ENCODE measurements at places on chromosomes 13 and 19.

GRCh38 chr13:83536941-83537340 is 345.3 kb downstream of the SLITRK1 start:
- no peak for DNase-seq

DNA sequence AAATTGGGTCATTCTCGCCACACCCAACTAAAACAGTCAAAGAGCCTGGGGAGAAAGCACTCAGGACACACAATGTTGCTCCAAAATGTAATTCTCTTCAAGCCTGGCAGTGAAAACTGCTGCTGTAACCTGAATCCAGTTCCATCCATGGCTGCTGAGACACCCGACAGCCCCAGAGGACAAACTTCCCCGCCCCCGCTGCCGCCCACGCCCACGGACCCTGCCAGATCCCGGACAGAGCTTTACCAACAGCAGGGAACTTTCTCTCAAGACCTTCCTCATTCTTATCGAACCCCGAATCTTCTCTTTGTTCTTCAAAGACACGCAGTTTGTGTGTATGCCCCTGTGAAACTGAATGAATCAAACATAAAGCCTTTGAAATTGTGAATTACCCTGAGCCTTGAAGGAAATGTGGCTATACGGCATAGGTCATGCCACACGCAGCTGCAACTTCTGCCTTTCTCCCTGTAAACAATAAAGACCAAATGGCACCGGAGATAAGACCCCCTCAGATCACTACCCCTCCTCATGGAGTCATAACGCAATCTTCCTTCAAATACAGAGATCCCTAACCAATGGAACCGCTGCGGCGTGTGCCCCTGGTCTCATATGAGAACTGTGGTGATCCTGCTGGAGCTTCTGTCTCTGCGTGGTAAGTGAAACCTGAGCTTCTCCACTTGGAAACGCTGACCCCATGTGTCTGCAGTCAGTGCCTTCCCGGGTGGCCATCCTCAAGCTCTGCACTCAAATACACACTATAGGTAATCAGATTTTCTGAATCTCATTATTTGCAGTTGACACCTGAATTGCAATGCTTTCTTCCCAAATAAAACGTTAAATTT is 4.8 kb upstream of the LAMP1 start:
- DNase-seq, result no peak

GRCh38 chr19:45423033-45423588 is 606 bp downstream of the ERCC1 start:
- no peak for DNase-seq

DNA sequence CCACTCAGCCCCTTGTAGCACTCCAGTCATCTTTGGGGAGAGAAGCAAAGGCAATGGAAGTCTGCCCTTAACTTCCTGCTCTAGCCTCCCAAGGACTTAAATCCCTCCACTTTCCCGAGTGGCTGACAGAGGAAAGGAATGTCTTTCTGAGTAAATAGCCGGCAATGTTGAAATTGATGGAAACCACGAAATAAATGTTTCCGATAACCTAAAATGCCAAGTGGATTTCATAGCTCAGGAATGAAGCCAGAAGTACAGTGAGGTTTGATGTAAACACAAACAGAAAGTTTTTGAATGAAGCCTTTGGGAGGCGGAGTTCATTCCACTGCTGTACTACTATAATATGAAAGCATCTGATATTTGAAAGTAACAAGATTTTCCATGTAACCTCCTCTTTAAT is 14.0 kb upstream of the TBC1D4 start:
- no peak for DNase-seq

DNA sequence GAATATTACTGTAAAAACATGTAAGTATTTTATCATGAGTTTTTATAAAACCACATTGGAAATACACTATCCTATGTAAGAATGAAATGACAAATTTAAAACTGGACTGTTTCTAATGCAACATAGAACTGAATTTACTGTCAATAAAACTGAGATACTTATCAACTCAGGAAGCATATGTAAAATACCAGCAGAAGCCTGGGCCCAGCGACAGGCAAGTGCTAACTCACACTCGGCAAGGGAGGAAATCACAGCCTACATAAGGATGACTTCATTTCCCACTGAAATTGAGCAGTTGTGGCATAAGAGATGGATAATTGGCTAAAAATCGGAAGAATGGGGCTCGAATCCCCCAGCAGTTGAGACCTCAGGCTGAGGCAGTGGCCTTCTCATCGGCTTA is 12.1 kb downstream of the PROZ start:
- no peak for DNase-seq

GRCh38 chr13:50126993-50127725 is 111.9 kb downstream of the KCNRG start:
- no peak for DNase-seq

DNA sequence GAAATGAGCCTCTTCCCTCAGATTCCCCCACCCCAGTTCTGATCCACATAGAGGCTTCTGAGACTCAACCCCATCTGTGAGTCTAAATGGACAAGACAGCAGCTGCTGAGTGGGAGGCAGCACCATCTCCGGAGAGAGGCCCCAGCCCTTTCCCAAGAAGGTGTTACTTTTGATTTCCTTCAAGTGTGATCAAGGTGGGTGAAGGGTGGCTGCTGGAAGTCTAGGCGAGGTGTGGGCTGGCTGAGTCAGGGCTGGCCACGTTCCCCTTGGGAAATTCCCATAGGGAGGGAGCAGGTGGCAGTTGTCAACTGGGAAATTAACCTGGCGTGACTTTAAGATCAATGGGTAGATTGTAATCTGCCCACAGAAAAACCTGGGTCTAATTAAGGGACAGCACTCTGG is 148.0 kb downstream of the FOXO1 start:
- DNase-seq, result no peak

DNA sequence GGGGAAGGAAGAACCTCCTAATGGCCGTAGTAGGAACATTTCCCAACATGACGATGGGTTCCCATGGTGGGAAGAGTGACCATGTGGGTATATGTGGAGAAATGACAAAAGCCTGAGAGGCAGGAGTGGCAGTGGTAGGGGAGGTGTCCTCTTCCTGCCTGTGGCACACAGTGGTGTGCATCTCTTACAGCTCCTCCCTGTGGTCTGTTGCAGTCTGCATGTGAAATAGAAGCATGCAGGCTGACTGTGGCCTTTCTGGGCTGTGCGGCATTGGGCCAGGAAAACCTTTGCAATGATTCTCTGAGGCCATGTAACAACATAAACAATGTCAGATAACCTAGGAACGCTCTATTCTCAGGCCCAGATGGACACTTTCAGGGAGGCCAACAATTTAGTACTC is 84.0 kb downstream of the LACC1 start:
- peak; percentile 17 for DNase-seq

GRCh38 chr19:52622261-52622660 is 15.9 kb downstream of the ZNF83 start:
- DNase-seq, result no peak

DNA sequence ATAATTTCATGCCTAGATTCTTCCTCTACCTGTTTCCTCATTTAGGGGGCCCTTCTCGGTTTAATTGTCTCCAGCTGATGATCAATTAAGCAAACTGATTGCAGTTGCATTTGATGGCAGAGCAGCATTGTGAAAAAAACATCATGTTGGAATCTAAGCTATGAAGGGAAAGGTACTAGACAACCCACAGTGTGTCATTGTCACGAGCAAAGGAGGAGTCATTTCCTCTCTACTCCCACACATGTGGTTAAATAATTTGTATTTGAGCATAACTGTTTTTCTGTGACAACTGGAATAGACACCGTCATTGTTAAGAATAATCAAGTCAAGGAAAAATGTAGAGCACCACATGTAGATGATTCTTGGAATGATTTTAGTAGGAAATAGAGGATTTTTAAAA is 240.3 kb downstream of the DCT start:
- DNase-seq, result no peak

- DNase-seq, result no peak
Observed at GRCh38 chr13:24207841-24208667, 47.5 kb downstream of the SPATA13 start.

DNA sequence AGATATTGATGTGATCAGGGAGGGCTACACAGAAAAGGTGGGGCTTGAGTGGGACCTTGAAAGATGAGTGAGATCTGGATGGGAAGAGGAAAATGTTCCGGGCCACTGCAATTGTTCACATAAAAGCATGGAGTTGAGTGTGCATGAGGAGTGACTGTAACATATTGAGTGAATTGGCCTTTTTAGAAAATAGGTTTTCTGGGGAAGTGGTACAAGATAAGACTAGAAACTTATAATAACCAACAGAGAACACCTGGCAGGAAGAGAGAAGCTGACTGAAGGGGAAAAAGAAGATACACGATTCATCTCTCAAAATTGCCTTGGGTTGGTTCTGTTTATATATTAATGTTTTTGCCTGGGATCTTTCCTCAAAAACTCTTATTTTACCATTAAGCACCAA is 32.2 kb downstream of the SLC10A2 start:
- DNase-seq, result no peak

GRCh38 chr13:52955472-52955874 is 73.1 kb upstream of the OLFM4 start:
- peak; percentile 75 for DNase-seq

DNA sequence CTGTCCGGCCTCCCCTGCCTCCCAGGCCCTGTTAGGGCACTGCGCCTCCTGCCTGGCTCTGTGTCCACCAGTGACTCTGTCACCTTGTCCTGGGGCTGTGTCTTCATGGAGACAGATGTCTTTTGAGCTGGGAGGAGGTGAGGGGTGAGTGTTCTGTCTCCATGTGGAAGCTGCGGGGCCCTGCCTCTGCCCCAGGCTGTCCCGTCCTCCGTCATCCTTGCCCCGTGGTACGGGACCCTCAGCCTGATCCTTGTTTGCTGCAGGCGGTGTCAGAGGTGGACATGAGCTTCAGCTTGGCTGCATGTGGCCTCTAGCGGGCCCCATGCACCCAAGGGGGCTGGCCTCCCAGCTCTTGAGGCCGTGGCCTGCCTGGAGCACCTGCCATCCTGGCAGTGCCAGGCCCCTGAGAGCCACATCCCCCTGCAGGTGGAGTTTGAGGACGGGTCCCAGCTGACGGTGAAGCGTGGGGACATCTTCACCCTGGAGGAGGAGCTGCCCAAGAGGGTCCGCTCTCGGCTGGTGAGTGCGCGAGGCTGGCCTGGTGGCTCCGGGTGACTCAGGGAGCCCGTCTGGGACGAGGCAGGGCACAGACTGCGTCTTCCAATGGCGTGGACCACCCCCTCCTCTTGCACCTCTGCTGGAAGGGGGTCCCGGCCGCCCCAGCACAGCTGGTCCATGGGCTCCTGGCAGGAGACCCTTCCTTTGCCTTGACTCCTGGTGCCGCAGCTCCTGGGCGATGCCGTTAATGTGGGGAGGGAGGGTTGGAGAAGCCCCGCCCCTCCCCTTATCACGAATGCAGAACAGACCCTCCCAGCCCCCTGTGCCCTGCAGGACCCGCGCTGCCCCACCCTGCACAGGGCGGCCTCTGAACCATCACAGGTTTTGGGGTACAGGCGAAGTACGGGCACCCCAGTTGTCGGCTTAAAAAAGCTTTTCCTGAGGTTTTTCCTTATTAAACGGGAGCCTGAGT is 181.3 kb downstream of the KDM4B start:
- DNase-seq, result no peak

GRCh38 chr19:7534531-7535046 is 928 bp upstream of the PNPLA6 start:
- no peak for DNase-seq

- no peak for DNase-seq
Observed at GRCh38 chr13:22138947-22139346, 468.1 kb downstream of the FGF9 start.

- DNase-seq, result no peak
Observed at GRCh38 chr13:70841240-70842061, 733.2 kb upstream of the KLHL1 start.

- no peak for DNase-seq
Observed at GRCh38 chr13:104442536-104442935, 1376.3 kb upstream of the SLC10A2 start.

GRCh38 chr13:81395368-81395767 is 1054.4 kb upstream of the SPRY2 start:
- DNase-seq, result peak; percentile 28

DNA sequence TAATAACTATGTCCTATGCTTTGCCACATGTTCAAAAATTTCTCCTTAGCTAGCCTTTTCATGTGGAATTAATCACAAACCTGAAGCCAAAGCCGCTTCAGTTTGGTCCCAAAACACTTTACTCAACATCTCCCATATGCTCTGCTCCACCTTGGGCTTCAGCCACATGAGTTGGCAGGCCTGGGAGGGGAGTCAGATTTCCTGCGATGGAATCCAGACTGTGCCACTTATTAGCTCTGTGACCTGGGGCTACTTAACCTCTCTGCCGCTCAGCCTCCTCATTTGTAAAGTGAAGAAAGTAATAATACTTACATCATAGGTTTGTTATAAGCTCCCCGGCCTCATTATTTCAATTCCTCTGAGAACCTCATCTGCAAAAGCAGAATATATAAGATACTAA is 272.0 kb downstream of the LMO7 start:
- no peak for DNase-seq

- no peak for DNase-seq
Observed at GRCh38 chr19:2164020-2164998, 576 bp downstream of the DOT1L start.

DNA sequence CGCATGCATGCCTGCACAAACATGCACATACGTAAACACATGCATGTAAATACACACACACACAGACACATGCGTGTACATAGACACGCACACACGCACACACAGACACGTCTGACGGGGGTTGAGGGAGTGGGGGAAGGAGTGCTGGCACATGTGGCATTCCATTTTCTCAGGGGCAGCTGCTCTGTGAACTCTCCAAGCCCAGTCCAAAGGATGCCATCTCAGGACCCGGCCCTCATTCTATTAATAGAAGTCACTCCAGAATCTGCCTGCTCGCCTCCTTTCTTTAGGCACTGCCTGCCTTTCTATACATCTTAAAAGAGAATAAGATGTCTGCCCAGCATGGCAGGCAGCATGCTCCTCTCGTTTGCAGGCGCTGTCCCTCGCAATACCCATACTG is 5.3 kb downstream of the ARHGEF7 start:
- DNase-seq, result no peak

GRCh38 chr19:45417151-45417550 is 6.6 kb downstream of the ERCC1 start:
- no peak for DNase-seq

- DNase-seq, result no peak
Observed at GRCh38 chr19:46802152-46802551, 13.8 kb upstream of the SLC1A5 start.

- no peak for DNase-seq
Observed at GRCh38 chr13:51738226-51738905, 65.6 kb downstream of the DHRS12 start.

DNA sequence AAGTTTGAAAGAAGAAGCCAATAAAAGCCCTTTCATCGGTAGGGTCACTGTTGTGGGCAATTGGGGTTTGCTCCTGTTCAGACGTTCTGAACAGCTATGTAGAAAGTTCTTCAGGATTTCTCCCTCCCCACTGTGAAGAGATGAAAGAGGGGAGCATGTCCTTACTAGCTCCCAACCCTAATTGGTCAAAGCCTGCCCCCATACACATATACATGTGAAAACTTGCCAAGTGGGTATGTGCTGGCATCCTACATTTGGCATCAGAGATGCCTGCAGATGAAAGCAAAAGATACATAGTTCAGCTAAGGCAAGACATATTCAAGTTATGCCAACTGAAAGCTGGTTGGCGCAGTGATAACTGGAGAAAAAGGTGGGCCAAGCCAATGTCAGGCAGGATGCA is 363.1 kb upstream of the DACH1 start:
- no peak for DNase-seq

All from iPS DF 19.7 (cell line).